ENCODE measurements at places on chromosomes 7 and 10. TPM values are rescaled to one million over a fixed set of nuclear protein-coding genes. Genes with fewer than 3 reads are reported as not detected.

The PTPRZ1 gene
- 2.1 TPM for total RNA-seq

The TDRD1 gene
- total RNA-seq: 1.1 TPM

The ZNRF2 gene
- 35.8 TPM for total RNA-seq

The SLK gene
- total RNA-seq: 47.4 TPM

The TMEM270 gene
- not detected for total RNA-seq

The ATE1 gene
- total RNA-seq: 38.9 TPM

The ANKRD1 gene
- not detected for total RNA-seq

The ABCF2 gene
- 29.8 TPM for total RNA-seq

The AHR gene
- 75.7 TPM for total RNA-seq

The CD36 gene
- total RNA-seq: 261 TPM

The PNLIPRP2 gene
- not detected for total RNA-seq

The CDK13 gene
- 96.9 TPM for total RNA-seq

The ASAH2 gene
- 1.4 TPM for total RNA-seq
